ENCODE measurements at places on chromosomes 6 and 20.

GRCh38 chr6:165737396-165737795, 74.4 kb upstream of the PDE10A start:
- no peak for DNase-seq

DNA sequence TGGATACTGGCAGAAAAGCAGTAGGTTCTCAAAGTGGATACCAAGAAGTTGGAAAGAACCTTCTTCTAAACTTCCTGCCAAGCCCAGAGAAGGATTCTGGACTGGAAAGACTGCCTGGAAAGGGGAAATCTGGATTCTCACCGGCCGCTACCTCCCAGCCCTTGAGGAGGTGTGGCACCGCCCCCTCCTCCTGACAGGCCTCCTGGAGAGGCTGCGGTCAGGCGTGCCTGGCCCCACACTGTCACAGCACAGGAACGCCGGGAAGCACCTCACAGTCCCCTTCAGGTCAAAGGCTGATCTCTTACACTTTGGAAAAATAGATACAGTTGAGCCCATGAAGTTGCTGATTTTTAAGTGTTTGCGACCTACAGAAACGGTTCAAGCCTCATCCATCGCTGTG, 16.3 kb upstream of the PDE10A start:
- DNase-seq = no peak

DNA sequence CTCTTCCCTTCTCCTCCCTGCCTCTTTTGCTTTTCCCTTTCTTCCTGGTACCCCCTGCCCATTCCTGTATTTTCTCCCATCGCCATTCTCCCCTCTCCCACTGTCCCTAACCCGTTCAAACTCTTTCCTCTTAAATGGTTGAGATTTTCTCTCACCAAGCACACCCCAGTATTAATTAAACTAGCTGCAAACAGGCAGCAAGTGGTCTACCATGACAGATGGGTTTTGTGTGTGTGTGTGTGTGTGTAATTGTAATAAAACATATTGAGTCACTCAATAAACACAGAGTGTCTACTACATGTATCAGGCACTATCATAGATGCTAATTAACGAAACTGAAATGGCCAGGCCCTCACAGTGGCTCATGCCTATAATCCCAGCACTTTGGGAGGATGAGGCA, 6.7 kb downstream of the RAET1E start:
- DNase-seq = no peak

DNA sequence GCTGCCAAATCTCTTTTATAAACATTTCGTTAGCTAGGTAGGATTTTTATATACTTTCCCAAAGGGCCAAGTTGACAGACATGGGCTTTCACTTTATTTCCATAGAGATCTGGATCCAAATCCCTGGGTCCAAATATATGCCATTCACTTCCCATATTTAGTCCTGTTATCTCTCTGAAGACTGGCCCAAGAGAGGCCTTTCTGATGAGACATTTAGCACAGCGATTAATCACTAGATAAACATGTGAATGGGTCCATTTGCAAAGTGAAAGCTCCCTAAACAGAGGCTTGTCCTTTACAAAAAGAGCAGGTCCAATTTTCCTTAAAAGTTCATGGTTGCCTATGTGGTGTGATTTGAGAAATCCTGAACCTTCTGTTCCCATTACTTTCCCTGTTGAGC, 132.6 kb downstream of the TRMT11 start:
- DNase-seq = peak; percentile 11

DNA sequence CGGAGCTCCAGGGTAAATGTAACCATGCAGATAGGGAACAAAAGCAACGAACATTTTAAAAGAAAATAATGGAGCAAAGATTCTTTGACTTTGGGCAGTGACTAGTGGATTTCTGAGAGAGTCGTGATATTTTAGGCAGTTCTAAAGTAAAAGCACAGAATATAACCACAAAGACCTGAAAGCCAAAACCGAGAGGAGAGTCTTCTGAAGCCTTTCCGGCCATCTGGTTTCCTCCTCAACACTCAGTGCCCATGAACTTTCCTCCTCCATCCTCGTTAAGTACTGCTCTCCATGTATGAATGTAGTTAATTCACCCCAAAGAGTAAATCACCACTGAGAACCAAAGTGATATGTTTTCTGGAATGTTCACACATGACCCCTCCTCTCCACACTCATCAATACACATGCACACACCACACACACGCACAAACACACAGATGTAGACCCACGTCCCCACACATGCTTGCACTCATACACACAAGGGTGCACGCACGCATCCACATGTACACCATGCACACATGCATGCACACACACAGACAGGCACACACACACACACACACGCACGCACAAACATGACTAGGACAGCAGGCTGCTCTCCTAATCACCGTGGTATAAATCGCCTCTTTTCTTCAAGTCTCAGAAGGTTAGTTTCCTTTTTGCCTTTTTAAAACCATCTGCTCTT, 109.5 kb downstream of the MYLK4 start:
- DNase-seq = no peak

- no peak for DNase-seq
These were observed 124.1 kb downstream of the PHF3 start for GRCh38 chr6:63759605-63760105.

- DNase-seq = no peak
These were observed 145.5 kb upstream of the RNF24 start for GRCh38 chr20:4160761-4161305.

- DNase-seq = no peak
These were observed 84.7 kb downstream of the HAO1 start for GRCh38 chr20:7855545-7855944.

- no peak for DNase-seq
These were observed 78.8 kb upstream of the TNFAIP3 start for GRCh38 chr6:137788248-137788647.

- DNase-seq = no peak
These were observed 246.2 kb downstream of the PACRG start for GRCh38 chr6:162973980-162974379.

DNA sequence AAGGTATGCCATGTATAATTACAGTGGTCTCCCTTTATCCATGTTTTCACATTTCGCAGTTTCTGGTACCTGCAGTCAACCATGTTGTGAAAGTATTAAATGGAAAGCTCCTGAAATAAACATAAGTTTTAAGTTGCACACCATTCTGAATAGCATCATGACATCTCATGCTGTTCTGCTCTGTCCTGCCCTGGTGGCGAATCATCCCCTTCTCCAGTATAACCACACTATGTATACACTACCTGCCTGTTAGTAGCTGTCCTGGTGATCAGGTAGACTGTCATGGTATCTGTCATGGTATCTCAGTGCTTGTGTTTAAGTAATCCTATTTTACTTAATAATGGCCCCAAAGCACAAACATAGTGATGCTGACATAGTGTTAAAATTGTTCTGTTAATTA, 97.1 kb downstream of the ZFAND3 start:
- DNase-seq = no peak

- DNase-seq = peak; percentile 8
These were observed 250.6 kb downstream of the SAMD5 start for GRCh38 chr6:147759093-147759492.

- DNase-seq = no peak
These were observed 42.0 kb upstream of the PRDM1 start for GRCh38 chr6:106044151-106044550.

- peak; percentile 75 for DNase-seq
These were observed 8.2 kb downstream of the PRPH2 start for GRCh38 chr6:42714098-42714761.

DNA sequence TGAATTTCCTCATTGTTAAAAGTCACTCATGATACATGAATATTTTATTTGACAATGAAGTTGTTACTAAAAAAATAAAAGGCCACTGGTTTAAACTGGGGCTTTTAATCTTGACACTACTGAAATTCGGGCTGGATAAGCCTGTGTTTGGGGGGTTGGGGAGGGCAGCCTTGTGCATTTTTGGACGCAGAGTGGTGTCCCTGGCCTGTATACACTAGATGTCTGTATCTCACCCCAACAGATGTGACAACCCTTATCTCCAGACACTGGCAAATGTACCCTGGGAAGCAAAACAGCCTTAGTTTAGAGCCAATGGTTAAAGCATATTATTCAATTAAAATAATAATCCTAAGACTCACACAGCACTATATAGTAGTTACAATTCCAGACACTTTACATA, 24.8 kb downstream of the MAN1A1 start:
- DNase-seq = no peak
